Stimulated activated CD4-positive, alpha-beta T cell treated with anti-CD3 and anti-CD28 coated beads, Interleukin-2, amount 100 ng/mL, for 4 hours (primary cell): ENCODE measurements at places on chromosomes 16 and 17.

DNA sequence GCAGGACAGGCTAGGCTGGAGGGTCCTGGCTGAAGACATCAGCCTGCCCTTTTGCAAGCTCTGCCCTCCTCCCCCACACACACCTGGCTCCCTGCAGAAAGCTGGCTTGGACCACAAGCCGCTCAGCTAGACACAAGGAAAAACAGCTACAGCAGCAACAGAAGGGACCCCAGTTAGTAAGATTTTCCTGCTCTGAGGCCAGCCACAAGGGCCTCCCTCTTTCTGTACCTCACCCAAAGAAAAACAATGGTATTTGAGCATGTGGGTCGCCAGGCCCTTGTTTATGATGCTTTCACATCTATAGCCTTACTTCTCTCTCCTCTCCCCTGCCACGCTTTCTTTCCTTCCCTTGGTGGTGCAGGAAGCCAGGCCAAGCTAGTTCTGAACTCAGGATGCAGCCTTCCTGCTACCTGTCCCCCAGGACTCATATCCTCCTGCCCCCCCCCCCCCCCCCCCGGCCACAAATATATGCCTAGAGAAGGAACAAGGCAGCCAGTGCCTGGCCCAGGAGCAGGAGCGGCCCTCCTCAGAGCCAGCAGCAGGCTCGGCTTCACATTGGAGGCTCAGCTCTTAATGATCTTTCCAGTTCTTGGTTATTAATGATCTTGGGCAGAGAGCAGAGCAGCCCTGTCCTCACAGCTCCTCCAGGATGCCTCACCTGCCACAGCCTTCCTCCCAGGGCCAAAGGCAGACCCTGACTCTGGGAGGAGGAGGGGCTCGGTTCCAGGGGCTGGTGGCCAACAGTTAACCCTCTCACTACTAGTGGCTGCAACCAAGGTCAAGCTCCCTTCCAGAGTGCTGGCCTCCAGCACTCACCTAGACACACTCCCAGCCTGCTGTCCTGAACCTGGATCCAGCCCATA lies 19.5 kb downstream of the GRIN2C start:
- no peak for DNase-seq

GRCh38 chr17:82272495-82273326 lies 789 bp downstream of the CSNK1D start:
- peak; percentile 20 for DNase-seq

DNA sequence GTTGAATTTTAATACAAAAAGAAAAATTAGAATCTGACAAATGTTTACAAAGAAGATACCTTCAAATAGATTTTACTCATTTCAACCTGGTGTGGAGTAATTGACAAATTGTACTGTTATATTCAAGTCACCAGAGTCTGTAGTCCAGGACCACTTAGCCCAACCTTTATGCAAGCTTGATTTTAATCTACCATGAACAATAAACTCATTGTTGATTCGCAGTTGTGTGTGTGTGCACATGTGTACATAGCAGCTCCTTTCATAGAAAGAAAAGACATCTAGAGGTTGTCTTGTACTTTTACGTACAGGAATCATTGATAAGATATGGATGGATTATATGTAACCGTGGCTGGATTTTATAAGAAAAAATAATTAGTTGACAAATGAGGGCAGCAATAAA lies 20.7 kb upstream of the LRRC37A start:
- no peak for DNase-seq

- no peak for DNase-seq
Observed at GRCh38 chr17:82386881-82387704, 15.5 kb downstream of the UTS2R start.

DNA sequence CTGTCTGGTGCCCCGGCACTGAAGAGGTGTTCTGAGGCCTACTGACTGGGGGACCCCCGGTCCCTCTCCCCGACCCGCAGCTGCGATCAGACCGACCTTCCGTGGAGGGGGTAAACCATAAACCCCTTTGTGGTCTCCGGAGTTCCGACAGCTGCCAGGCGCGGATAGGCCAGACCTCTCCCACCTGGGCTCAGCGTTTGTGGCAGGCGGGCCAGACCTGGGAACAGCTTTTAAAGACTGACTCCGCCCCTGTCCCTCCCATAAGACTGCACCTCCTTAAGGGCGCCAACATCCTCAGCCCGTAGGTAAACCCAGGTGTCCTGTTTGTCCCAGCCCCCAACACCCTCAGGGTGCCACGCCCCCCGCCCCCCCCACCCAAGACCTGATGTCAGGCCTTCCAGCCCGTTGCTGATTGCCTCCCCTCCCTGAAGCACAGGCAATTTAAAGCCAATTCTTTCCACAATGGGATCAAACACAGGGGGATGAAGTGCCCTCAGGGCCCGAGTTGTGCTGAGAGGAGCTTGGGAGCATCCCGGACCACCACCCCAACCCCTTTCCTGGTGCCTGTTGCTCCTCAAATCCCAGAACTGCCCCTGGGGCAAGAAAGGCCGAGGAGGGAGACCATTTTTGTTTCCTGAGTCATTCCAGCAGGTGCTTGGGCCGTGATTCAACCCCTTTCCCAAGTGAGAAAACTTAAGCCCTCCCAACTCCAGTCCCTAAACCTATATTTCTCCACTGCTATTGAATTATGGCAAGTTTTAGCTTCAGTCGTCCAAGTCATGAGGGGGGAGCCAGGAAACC lies at the start of gene SOX15:
TSS of gene SOX15 (minus strand) at position 204 of the 801 bp plus-strand sequence. CDS start 418 bp downstream, outside the sequence.
- no peak for DNase-seq

DNA sequence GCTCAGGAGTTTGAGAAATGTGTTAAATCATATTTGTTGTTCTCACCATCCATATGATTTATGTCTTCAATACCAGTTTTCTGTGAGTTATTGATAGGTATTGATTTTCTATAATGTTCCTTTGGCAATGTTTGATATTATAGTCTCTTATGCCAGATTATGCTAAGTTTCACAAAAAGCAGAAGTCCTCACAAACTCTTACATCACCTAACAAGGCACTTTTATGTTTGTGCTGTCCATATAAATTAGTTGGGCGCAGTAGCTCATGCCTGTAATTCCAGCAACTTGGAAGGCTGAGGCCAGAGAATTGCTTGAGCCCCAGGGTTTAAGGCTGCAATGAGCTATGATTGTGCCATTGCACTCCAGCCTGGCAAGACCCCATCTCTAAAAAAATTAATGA lies 12.6 kb upstream of the UQCRC2 start:
- no peak for DNase-seq

DNA sequence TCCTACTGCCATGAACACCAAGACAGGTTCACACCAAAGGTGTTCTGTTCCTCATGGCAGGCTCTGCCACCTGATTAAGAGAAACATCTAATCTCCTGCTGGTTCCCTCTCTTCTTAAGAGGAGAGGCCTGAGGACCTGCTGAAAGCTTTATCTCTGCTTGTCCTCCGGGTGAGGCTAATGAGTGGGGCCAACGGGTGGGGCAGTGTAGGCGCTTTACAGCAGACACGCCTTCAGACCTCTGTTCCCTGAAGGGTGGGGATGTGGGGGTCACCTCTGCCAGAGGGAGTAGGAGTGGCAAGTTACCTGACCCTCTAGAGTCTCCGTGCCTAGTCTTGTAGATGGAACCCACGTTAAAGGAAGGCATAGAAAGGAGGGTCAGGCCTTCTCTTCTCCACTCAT lies 4.2 kb upstream of the MRM1 start:
- no peak for DNase-seq

- DNase-seq = no peak
Observed at GRCh38 chr17:67610061-67610460, 107.7 kb upstream of the NOL11 start.

DNA sequence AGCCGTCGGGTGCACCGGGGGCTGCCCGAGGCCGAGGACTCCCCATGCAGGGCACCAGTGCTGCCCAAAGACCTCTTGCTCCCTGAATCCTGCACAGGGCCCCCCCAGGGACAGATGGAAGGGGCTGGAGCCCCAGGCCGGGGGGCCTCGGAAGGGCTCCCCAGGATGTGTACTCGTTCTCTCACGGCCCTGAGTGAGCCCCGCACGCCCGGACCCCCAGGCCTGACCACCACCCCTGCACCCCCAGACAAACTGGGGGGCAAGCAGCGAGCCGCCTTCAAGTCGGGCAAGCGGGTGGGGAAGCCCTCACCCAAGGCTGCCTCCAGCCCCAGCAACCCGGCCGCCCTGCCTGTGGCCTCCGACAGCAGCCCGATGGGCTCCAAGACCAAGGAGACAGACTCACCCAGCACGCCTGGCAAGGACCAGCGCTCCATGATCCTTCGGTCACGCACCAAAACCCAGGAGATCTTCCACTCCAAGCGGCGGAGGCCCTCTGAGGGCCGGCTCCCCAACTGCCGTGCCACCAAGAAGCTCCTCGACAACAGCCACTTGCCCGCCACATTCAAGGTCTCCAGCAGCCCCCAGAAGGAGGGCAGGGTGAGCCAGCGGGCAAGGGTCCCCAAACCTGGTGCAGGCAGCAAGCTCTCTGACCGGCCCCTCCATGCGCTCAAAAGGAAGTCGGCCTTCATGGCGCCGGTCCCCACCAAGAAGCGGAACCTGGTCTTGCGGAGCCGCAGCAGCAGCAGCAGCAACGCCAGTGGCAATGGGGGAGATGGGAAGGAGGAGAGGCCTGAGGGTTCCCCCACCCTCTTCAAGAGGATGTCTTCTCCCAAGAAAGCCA lies 40.6 kb downstream of the SREBF1 start:
- no peak for DNase-seq

- no peak for DNase-seq
Observed at GRCh38 chr16:46427340-46428107, 193.7 kb downstream of the SHCBP1 start.

GRCh38 chr16:30997725-30998711 lies 12.4 kb downstream of the STX1B start:
- DNase-seq = no peak

DNA sequence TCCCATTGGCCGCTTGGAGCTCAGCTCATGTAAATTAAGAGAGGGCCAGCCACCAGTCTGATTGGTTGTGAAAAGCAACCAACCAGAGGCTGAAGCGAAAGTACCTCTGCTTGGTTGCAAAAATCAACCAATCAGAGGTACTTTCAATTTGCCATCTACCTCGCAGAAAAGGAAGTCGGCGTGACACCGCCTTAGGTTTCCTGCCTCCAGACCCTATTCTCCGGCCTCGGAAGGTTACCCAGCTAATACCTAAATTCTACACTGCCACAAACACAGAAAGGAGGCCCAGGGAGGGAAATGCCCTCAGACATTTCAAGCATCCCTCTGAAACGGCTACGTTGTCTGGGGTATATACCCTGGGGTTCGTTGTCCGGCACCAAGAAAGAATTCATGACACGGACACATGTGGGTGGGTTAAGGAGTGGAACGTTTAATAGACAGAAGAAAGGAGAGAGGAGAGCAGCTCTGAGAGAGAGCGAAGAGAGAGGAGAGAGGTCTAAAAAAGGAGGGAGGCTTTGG lies 481.3 kb downstream of the TMEM114 start:
- DNase-seq = no peak

GRCh38 chr16:4110065-4110464 lies 6.2 kb downstream of the ADCY9 start:
- no peak for DNase-seq

DNA sequence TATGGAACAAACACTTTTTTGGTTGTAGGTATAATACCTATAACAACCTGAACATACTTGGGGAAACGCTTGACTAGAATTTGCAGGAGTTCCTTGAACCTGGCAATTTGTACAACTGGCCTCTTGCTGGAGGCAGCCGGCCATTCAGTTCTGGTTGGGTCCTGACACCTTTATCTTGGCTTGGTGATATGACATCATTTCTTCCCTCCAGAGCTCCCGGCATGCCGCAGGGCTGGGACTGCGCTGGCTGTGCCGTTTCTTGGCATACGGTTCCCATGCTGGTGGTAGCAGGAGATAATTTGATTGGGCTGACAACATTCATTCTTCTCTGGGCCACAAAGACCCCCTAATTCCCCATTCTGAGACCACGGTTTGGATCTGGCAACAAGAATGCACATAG lies 87.5 kb downstream of the ASIC2 start:
- DNase-seq = no peak

DNA sequence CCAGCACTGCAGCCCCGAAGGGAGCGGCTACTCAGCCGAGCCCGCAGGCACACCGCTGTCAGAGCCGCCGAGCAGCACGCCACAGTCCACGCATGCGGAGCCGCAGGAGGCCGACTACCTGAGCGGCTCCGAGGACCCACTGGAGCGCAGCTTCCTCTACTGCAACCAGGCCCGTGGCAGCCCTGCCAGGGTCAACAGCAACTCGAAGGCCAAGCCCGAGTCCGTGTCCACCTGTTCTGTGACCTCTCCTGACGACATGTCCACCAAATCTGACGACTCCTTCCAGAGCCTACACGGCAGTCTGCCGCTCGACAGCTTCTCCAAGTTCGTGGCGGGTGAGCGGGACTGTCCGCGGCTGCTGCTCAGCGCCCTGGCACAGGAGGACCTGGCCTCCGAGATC lies 42.4 kb downstream of the SREBF1 start:
- no peak for DNase-seq

DNA sequence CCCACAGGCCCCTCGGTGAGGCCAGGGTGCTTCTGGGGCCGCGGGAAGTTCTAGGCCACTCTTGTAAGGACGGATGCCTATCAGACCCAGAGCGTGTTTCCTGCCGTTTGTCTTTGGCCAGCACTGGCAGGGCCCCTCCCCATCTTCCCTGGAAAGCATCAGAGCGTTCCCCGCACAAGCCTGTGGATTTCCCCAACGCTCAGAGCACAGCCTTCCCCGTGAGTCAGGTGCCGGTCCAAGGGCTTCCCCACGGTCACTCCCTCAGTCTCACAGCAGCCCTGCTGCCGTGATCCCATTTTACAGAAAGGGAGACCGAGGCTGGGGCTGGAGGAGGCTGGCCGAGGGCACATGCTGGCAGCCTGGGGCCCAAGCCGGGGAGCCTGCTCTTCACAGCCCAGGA lies 33.7 kb downstream of the CRISPLD2 start:
- no peak for DNase-seq

DNA sequence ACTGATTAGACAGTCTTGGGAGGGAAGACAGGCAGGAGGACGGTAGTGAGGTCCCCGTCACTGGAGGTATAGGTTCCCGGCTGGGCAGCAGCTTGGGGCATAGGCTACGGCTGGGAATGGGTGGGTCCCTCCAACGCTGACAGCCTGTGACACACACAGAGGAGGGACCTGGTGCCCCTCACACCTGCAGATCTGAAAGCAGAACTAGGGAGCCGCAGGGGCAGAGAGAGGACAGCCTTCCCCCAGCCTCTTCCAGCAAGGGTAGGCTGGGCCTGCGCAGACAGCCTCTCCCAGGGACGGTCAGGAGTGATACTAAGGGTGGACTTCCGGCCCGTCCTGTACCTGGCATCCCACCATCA lies 2.0 kb downstream of the P2RX1 start:
- no peak for DNase-seq

DNA sequence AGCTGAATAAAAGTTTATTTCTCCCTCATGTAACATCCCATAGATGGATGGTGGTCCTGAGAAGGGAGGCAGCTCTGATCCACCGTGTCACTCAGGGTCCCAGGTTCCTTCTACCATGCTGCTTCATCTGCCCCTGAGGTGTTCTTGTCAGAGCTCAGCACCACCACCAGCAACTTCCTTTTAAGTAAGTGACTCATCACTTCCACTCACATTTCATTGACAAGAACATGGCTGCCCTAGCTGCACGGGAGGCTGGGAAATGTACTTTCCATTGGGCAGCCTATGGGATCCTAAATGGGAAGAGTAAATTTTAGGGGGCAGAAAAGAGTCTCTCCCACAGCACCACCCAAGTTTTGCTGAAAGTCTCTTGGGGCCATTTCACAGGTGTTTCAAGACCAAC lies 134.7 kb downstream of the USP31 start:
- DNase-seq = no peak
